Progenitor cell of endocrine pancreas (in vitro differentiated cells): ENCODE measurements at places on chromosomes 2 and 18.

GRCh38 chr18:48877941-48878340 is 72.8 kb downstream of the SMAD7 start:
- DNase-seq = no peak

DNA sequence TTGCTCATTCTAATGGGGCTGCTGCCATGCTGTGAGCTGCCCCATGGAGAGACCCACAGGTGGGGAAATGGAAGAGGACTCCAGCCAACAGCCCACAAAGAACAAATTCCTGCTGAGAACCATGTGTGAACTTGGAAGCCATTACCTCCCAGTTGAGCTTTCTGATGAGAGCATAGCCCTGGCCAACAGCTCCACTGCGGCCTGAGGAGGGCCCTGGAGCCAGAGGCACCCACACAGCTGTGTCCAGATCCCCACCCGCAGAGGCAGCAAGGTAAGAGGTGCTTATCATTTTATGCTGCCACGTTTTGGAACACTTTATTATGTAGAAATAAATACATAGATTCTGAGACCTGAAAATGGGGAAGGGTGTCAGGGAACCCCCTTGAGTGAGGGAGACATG is 44.2 kb upstream of the OTOS start:
- no peak for DNase-seq

GRCh38 chr2:147698166-147698565 is 146.7 kb upstream of the ACVR2A start:
- DNase-seq = no peak

DNA sequence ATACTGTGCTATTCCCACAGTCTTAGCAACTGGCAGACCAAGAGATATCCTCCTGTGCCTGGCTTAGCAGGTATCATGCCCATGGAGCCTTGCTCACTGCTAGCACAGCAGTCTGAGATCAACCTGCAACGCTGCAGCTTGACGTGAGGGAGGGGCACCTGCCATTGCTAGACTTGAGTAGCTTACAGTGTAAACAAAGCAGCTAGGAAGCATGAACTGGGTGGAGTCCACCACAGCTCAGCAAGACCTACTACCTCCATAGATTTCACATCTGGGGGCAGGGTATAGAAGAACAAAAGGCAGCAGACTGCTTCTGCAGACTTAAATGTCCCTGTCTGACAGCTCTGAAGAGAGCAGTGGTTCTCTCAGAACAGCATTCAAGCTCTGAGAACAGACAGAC is 74.8 kb downstream of the AKAIN1 start:
- no peak for DNase-seq

GRCh38 chr2:232761301-232761907 is 15.0 kb downstream of the KCNJ13 start:
- no peak for DNase-seq

GRCh38 chr2:24785671-24786321 is 7.4 kb downstream of the PTRHD1 start:
- DNase-seq = no peak

DNA sequence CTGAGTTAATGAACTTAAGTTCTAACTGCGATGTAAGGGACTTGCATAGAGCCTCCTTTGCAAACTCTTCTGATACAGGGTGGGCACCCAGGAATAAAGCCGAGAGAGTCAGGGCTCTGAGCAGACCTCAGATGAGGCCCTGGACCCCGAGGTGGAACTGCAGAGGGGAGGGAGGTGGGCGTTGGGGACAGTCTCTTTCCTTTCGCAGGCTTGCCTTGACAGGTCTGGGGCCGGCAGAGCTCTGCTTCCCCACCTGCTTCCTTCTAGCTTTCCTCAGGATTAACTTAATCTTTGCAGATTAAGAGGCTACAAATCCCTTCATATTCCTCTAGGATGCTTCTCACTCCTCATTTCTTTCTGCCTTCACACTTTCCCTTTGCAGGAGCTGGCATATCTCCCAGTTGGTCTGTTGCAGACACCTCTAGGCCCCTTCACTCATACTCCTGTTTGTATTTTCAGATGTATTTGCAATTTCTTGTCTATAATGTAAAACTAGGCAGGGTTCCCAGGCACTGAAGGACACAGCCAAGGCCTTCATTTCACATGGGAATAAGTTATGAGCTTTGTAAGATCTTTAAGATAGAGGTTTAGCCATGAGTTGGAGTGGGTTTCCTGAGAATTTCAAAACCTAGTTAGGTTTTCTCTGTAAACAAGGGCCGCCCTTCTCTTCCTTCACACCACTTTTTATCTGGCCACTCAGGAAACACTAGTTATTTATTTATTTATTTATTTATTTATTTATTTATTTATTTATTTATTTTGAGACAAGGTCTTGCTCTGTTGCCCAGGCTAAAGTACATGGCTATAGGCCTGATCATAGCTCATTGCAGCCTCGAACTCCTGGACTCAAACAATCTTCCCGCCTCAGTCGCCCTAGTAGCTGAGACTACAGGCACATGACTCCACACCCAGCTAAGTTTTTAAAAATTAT is 70.9 kb downstream of the MTCL1 start:
- DNase-seq = no peak
